AML-193 (cell line): ENCODE measurements at places on chromosomes 2 and 18.
A peak's percentile ranks its signal among the peaks of the same experiment; 100 is the strongest.

GRCh38 chr18:44945888-44946401 lies 265.3 kb downstream of the SETBP1 start:
- DNase-seq, result no peak

GRCh38 chr2:85288244-85288725 lies 39.5 kb downstream of the TGOLN2 start:
- no peak for DNase-seq

GRCh38 chr18:39675368-39675767 lies 2109.8 kb upstream of the CELF4 start:
- no peak for DNase-seq

DNA sequence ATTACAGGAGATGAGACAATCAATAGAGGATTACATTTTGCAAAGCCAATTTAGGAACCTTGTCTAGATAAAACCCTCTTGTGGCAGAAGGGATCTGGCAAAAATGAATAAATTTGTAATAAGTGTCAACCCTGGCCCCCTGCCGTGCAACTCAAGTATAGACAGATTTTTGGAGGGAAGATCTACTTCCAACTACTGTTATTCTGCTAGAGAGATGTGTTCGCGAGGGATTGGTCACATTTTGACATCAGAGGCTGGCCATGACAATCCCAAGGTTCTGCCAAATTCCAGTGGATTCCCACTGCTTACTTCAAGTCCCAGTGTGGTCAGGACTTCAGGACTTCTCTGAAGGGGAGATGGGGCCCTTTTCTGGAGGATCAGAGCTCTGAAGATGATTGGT lies 192.6 kb downstream of the SH3RF3 start:
- peak; percentile 22 for DNase-seq
